NCI-H460 (cell line): ENCODE measurements at places on chromosomes 1 and 21. TPM values are rescaled to one million over a fixed set of nuclear protein-coding genes. Genes with fewer than 3 reads are reported as not detected.

DNA sequence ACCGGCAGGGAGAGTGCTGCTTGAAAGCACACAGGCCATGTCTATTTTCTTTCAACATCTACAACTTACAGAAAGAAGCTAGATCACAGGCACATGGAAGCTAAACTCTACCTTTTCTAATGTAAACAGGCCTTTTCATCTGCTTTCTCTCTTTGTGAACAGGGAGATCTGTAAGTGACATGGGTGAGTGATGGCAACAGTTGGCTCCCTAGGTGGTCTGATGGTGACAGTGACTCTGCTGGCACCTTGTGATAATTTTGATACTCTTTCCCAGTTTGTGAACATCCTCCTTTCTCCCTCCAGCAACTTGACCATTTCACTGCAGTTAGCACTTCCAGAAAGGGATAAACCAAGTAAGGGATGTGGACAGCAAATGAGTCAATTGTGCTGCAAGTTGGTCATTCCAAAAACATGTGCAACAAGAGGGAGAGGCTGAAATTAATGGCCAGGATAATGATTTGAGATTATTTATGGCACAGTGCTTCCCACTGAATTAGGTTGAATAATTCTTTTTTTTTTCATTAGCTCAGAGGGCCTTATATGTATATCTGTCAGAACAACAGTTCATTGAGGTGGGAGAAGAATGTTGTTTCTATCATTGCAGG, 89.5 kb downstream of the XCL2 start:
- DNase-seq = no peak

DNA sequence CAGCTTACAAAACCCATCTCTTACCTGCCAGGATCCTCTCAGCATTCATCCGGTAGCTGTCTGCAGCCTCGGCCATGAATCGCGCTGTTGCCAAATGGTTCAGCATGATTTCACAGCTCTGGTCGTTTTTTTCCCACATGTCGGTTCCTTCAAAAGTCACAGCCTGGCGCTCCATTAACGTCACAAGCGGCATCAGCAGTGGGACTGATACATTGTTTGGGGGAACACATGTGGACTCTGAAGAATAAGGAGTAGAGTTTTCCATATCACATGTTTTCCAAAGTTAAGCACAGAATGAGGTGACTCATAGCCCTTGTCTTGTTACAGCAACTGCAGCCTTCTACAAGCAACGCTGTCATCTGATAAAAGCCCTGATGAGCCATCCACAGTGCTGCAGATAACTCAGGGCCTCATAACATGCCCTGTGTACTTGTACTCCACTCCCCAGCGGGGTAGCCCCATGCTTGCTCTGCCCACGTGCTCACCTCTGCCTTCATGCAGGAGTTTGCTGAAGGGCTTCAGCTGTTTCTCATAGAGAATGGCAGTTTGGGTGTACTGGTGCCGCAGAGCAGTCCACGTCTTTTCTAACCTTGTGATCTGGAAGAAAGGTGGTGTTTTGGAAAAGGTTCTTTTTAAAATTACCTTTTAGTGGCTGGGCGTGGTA, 114.2 kb downstream of the BCAR3 start:
- no peak for DNase-seq

- no peak for DNase-seq
Measured at GRCh38 chr1:159889202-159889601, 10.8 kb downstream of the CFAP45 start.

LMNA gene
- total RNA-seq = 315 and 336 TPM in 2 replicates

TMEM82 gene
- not detected in 2 replicates for total RNA-seq
